Stimulated activated CD8-positive, alpha-beta memory T cell treated with anti-CD3 and anti-CD28 coated beads, Interleukin-7, amount 100 ng/mL, for 1 hour (primary cell): ENCODE measurements at places on chromosomes 7 and 10.
A peak's percentile ranks its signal among the peaks of the same experiment; 100 is the strongest.

DNA sequence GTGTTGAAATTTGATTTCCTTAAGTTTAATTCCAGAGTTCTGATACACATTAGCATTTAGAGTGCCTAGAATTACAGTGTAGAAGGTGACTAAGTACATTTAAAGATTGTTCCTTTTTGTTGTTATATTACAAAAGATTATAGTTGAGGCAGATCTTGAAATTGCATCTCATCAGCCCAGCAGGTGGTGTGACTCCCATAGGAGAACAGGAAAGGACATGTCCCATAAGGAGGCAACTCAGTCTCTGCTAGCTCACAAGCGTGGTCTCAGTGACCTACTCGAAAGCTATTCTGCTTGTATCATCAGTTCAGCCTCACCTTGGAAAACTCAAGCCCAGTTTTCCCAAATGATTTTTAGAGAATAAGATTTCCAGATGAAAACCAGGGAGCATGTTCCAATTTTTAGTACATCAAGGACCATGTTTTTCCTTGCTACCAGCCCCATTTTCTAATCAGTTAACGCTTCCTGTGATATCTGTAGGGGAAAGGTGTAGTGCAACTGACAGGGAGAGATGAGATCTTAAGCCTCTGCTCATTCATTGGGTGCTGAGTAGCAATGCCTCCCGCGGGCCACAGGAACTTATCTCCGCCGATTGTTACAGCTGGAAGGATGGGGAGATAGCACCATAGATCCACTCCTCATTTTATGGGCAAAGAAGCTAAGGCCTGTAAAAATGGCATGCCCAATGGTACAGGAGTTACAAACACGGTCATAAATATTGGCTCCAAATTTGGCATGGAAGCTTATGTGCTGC, 1.1 kb upstream of the GNAI1 start:
- DNase-seq, result no peak

DNA sequence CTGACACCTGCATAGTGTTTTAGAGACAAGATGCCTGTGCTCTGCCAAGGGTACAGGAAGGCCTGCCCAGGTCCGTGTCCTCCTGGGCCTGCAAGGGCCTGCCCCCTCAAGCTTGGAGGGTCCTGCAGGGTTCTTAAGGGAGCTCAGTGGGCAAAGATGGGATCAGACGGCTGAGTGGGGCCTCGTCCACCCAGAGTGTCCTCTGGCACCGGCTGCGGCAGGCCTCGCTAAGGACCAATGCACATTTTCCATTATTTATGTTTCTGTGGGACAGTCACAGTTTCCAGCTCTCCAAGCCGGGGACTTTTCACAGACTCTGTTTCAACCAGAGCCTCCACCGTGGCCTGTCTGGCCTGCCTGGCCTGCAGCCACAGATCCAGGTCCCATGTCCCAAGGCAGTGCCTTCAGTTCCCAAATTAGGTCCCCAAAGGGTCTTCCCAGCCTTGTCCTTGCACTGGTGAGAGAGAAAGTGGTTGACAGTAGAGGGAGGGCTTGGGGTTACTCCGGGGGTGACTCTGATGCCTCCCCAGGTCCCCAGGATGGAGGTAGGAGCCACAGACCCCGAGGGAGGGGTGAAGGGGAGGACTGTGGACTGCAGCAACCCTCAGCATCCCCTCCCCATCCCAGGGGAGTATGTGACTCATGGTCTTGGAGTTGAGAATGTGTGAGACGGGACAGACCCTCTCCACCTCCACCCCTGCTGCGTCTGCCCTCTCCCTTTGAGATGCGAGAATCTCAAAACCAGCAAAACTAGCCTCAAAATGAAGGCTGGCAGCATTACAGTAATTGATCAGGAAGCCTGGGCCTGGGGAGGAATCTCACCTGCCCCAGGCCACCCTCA, 14.8 kb downstream of the MYL10 start:
- no peak for DNase-seq

DNA sequence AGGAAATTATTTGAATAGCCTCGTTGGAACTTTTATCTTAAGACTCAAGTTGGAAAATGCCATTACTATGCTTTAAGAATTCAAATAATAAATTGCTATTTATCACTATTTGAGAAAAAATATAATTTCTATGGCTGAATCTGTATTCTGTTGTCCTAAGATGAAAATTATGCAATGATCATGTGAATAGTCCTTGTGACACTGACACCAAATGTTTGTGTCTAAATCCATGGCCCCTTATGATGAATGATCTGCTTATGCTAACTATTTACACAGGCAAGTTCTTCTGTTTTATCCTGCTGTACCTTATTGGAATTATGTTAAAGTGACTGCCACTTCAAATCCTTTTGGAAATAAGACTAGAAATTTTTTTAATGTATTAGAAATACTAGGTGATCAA, 208.7 kb downstream of the DOCK4 start:
- no peak for DNase-seq

DNA sequence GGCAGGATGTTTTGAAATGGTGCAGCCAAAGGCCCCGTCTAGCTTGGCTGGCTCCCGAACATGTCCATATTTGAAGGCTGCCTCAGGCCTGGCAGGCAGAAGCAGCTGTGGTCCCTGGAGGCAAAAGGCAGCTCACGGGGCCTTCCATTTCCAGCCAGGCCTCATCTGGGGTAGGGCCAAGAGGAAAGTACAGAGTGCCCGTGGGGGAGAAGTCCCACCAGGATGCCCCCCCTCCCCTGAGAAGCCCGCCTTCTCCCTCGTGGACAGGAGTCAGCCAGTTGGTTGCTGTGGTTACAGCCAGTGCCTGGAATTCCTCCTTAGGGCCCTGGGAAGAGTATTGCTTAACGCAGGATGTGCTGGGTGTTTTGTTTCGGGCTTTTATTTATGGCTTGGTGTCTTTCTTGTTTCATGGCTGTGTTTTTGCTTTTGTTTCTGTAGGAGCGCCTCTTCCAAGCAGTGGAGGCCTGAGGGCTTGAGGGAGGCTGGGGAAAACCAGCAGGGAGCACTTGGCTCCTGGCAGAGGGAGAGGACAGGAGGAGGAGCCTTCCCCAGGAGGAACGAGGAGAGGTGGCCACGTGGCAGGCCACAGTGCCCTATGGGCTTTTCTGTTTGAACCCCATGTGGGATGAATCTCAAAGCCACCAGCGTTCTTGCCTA, 45.4 kb downstream of the CHST3 start:
- no peak for DNase-seq

- DNase-seq, result no peak
Measured at GRCh38 chr7:132750530-132751217, 174.4 kb upstream of the PLXNA4 start.

GRCh38 chr10:79374312-79375191, 27.3 kb downstream of the PPIF start:
- DNase-seq, result peak; percentile 65

- no peak for DNase-seq
Measured at GRCh38 chr7:65233409-65234034, 140.1 kb upstream of the ZNF92 start.
